ENCODE measurements at places on chromosomes 4 and X.
A peak's percentile ranks its signal among the peaks of the same experiment; 100 is the strongest.

GRCh38 chr4:122906859-122907305 is 15.5 kb downstream of the NUDT6 start:
- no peak for DNase-seq

- DNase-seq: no peak
Observed at GRCh38 chr4:169068423-169068822, 58.4 kb upstream of the CBR4 start.

DNA sequence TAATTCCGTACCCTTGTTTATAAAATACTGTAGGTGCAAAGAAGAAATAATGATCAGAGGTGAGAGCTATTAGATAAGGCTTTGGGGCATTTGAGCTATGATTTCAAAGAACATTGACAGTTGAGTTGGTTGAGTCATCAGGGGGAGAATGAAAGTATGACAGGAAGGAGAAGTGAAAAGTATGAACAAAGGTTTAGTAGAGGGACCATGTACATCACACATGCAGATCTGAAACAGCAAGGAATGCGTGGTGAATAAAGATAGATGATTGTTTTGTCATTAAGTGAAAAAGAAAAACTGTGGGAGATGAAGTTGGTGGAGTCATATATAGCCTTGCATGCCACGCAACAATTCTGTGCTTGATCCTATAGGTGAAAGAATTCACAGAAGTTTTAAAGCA is 163.1 kb downstream of the ARAP2 start:
- no peak for DNase-seq

- DNase-seq: no peak
Observed at GRCh38 chr4:106314960-106315359, 1.0 kb downstream of the TBCK start.

GRCh38 chr4:31351695-31352094 is 631.5 kb downstream of the PCDH7 start:
- no peak for DNase-seq

- no peak for DNase-seq
Observed at GRCh38 chr4:87257523-87257922, 37.1 kb upstream of the KLHL8 start.

DNA sequence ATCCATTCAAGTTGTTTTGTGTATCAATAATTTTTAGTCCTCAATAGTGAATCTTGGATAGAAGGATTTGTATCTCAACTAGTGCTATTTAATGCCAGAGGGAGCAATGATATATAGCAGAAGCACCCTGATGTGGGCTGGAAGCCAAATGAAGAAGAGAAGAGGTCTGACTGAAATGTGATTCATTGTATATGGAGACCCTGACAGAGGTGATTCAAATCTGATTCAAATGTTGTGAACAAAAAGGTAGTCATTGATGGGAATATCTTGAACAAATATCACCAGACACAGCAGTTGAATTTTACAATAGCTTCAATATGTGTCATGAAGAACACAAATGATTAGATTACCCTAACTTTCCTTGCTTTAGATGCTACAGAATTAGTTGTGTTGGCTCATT is 27.5 kb upstream of the SULT1B1 start:
- DNase-seq: no peak

DNA sequence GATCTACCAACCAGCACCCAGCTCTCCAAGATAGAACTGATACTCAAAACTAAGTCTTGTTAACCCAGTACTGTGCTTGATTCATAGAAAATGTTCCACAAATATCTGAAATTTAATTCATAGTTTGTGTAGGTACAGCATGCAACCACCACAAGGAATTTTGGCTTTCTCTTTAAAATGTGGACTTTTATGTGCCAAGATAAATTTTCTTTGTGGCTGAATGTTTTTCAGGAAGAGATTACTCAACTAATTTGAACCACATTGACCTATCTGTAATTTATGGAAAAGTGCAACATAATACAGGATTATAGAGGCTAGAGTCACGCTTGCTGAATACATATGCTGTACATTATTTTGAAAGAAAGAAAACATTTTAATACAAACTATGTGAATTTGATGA is 730.8 kb downstream of the IL1RAPL1 start:
- no peak for DNase-seq

DNA sequence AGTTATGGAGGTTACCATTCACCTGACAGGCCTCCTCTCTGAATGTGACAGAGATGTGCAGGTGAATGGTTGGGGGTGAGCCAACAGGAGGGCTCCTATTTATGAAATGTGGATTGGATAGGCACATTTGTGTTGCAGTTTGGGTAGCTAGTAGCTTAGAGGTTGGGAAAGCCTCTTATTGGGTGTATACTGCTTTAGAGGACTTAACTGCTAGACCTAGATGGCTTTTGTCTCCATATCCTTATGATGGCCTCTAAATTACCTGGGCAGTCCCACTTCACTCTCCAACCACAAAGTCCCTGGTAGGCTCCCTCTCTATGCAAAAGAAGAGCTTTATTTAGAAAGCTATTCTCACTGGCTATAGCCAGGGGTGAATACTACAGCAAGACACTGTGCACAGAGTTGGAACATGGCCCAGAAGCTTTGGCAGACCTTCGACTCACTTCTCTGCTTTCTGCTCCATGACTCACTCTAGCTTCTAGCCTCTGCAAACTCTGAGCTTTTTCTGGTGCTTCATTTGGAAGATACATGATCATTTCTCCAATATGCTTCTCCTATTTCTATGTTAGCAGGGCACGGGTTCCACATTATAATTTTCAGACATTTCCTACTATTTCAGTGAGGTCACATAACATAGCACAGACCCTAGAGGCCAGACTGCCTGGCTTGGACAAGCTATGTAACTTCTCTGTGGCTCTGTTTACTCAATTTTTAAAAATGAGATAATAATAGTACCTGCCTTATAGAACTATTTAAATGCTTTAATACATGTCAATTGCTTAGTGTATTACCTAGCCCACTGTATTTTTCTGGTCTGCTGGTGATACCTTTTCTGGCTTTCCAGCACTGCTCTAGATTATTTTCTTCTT is 6.0 kb upstream of the VGLL1 start:
- no peak for DNase-seq

GRCh38 chr4:173556398-173557131 is 26.5 kb upstream of the HAND2 start:
- DNase-seq: no peak

DNA sequence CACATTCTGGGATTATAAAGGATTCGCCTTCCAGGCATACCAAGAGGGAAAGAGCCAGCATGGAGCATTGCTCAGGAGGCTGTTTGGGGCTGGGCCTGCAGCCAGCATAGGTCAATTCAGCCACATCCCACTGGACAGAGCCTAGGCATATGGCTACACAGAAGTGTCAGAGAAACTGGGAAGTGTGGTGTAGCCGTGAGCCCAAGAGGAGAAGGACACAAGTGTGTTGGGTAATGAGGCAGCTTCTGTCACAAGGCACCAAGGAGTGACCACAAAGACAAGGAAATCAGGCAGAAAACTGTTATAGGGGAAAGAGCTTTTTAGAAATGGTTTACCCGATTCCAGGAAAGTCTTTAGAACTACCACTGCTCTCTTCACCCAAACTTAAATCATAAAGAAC is 178.6 kb upstream of the TBL1X start:
- DNase-seq: no peak

- no peak for DNase-seq
Observed at GRCh38 chr4:145939856-145940255, 1.2 kb upstream of the ZNF827 start.

GRCh38 chrX:43002526-43003203 is 224.7 kb upstream of the PPP1R2C start:
- DNase-seq: no peak

DNA sequence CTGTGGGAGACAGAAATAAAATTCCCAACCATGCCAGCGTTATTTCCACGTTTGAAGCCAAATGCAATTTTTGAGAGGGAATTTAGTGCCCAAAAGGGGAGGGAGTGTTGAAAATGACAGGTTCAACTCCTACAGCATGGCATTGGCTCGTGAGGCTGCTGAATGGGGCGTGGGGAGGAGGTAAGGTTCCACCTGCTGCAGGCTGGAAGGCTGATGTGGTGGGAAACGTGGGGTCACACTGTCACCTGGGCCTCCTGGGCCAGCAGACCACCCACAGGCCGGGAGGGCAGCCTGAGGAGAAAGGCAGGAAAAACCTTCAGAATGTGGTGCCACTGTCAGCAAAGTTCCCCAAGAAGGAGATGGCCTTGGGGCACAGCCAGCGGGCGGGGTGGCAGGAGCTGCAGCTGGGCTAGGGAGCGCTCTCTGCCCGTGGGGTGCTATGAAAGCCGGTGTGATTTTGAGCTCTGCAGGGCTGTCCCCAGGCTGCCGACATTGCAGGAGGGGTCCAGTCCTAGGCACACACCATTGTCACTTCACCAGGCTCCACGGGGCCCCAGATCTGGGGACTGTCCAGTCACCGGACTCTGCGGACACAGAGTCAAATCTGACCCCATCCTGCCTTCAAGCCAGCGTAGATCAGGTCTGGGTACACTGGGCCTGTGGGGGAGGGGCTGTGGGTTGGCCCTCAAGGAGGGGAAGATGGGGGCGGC is 19.6 kb downstream of the MSANTD1 start:
- no peak for DNase-seq

DNA sequence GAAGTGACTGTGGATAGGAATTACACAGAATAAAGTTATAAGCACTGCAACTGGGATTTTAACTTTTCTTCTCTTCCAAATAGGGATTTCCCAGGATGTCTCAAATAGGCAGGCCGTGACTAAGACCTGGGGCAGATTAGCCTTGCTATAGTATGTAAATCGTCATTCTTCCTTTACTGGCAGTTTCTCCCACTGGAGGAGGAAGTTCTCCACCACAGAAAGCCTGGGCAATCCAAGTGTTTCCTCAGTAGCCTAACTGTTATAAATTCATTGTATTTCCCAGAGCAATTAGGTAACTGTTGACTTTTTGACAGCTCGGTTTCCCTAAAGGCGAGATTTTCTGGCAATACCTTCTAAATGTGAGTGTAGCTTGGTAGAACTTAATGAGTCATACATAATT is at the start of gene TNIP3:
Gene TNIP3 (minus strand): TSS at position 31 of the 400 bp plus-strand sequence. CDS start 196 bp downstream, outside the sequence.
- no peak for DNase-seq

- no peak for DNase-seq
Observed at GRCh38 chrX:152902502-152902820, 4.6 kb downstream of the ZNF185 start.

DNA sequence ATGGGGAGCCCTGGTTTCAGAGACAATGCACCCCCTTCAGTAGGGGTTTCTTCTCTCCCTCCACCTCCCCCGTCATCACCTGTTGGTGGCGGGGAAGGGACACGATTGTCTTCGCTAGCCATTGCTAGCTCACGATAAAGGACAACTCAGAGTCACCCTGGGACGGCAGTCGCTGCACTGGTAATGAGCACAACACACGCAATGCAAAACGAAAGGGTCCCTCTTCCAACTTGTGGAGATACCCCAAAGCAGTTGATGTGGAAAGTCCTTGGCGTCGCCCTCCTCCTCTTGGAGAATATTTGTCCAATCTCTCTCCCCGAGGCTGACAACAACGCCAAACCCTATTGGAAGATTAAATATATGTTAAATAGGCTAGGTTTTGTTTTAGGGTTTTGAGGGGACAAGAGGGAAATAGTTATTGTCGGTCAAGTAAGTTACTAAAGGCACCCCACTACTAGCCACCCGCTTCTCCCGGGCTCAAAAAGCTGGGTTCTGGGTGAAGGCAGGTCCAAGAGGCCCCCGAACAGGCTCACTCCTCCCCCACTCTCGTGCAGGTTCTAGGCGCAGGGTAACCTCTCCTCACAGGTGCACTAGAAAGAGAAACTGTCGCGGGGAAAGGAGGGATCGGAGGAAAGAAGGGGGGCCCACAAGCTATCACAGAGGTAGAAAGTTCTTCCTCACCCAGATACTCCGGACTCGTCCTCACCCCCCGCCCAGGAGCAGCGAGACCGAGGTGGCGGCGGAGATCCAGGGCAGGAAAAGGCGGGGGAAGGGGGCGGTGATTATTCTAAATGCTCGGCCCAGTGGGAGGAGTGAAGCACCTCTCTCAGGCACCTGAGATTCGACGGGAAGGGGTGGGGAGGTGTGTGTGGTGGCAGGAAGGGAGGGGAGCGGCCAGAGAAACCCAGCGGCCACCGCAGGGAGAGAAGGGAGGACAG is at the start of gene LRBA:
Gene LRBA (minus strand): TSS at position 764 of the 938 bp plus-strand sequence. CDS start 642 bp downstream, at position 122.
- peak; percentile 26 for DNase-seq

GRCh38 chr4:99362768-99363167 is 10.2 kb upstream of the ADH1C start:
- no peak for DNase-seq

GRCh38 chr4:27049239-27049829 is 188.7 kb downstream of the STIM2 start:
- DNase-seq: no peak

DNA sequence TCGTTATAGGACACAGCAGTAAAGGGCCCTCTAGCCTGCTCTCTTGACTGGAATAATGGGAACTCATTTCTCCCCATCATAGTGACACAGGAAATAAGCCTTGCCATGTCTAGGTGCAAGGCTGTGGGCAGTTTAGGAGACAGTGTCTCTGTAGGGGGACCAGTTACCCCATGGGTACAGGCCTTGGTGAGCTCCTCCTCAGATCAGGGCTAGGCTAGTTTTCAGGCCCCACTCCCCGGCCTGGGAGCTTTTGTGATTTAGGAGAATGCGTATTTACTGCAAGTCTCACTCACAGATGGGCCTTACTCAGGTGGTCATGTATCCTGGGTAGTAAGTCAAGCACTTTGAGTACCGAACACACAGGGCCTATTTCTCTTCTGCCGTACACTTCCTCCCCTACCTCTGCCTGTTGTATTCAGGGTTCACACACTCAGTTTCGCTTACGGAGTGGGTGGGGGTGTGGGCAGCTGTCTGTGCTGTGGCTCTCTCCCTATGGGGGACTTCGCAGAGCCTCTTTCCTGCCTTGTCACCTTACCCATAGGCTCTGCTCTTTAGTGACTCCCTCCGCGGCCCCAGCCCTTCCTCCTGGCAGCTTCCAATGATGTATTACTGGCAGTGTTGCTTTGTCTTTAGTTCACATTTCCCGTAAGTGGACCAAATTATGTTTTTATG is 34.2 kb downstream of the FAM193A start:
- DNase-seq: no peak

DNA sequence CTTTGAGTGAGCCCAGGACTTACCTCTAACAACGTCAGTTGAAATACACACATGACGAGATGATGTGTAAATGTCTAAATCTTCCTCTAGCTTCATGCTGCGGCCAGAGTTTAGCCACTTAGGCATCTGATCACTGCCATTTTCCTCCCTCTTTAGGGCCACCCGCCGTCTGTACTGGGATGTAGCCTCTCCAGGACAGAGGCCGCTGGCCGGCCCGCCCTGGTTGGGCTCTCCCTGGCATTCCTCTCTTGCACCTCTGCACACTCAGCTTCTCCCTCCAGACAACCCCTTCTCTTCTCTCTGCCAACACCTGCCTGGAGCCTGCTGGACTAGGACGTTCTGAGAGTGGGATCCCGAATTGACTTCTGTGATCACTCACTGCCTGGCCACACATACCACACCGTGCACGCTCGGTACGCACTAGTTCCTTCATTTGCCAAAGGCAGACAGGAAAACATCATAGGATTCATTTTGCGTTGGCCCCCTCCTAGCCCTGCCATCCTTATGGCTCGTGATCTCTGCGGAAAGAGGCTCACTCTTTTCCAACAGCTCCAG is 33.6 kb downstream of the RNF212 start:
- DNase-seq: no peak

GRCh38 chr4:2817137-2817536 is 24.3 kb downstream of the SH3BP2 start:
- no peak for DNase-seq
